GM06990 (cell line): ENCODE measurements at places on chromosomes 16 and 17.

GRCh38 chr17:38428643-38429371 lies 543 bp downstream of the ARHGAP23 start:
- peak; percentile 34 for DNase-seq

GRCh38 chr16:23125277-23125676 lies 24.0 kb downstream of the USP31 start:
- DNase-seq = no peak

- DNase-seq = no peak
Measured at GRCh38 chr16:1819611-1820010, 7.0 kb downstream of the HAGH start.

GRCh38 chr17:55709984-55710383 lies 12.7 kb downstream of the TMEM100 start:
- DNase-seq = no peak

DNA sequence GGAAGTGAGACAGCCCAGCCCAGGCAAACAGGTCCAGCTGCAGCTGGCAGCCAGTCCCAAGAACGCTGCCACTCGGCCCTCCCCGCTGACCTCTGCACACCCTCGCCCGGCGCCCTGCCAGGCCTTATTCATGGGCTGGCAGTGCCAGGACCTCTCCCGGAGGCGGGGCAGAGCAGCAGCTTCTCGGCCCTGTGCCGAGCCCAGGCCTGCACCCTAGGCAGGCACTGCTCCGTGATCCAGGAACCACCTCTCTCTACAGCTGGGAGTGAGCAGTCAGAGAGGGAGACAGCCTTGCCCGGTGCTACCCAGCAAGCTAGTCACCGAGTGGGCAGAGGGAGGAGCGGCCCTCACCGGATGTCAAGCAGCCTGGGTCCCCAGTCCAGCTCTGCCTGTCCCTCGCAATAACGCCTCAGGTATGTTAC lies 79.9 kb upstream of the CBX4 start:
- DNase-seq = no peak

DNA sequence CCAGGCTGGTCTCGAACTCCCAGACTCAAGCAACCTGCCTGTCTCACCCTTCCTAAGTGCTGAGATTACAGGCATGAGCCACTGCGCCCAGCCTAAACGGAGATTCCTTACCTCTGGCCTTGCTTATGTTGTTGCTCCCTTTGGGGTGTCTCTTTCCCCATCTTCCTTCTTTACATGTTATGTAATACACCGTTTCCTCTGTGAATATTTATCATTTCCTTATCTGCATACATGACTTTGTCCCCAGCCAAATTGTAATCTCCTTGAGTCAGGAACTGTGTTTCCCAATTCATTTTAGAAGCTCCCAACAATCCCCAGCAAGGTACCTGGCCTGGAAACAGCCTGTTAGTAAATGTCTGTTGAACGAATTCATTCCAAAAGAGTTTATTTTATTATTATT lies 15.7 kb downstream of the COPZ2 start:
- DNase-seq = no peak
